Panc1 (cell line): ENCODE measurements at places on chromosomes 6 and 20. TPM values are rescaled to one million over a fixed set of nuclear protein-coding genes. Genes with fewer than 3 reads are reported as not detected.

DNA sequence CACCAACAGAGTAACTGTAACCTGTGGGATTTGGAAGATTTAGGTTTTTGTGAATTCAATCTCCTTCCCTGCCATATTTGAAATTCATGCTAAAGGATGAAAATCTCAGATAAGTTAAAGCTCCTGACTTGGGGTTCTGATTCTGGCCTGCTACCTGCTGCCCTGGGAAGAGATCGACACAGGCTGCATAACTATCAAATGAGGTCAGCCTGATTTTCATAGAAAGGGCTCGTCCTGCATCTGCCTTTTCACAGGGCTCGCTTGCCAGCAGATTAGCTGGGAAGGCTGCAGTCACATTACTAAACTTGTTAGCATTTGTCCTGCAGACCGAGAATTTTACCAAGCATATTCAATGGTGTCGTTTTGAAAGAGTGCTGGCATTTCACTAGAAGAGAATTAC, 14.6 kb downstream of the GCLC start:
- no peak for DNase-seq

DNA sequence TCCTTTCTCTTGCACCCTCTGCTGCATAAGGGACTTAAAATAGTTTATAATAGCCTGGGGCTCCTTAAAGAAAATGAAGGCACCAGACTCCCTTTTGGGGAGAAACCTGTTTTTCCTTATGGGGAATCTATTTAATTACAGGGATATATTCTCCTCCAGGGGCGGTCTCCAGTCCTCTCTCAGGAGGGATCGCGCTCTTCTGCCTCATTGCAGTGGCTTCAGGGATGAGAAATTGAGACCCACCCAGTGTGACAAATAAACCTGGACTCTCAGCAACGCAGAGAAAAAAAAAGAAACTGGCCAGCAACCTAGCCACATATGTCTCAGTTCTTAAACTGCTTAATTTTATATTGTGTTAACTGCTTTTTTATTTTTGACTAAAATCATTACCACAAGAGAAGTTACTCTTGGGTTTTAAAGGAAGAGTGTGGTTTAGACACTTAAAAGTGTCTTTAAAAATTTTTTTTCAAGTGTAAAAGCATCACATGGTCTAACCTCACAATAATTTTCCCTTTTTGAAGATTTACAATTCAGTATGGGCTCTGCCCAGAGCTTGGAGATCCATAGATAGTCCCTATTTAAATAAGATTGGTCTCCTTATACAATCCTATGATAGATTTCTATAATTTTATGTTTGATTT, 11.7 kb upstream of the GOPC start:
- no peak for DNase-seq

- no peak for DNase-seq
These were observed 15.4 kb downstream of the METTL24 start for GRCh38 chr6:110342759-110343158.

GRCh38 chr6:26536571-26537159, 1.5 kb upstream of the HMGN4 start:
- DNase-seq: no peak

DNA sequence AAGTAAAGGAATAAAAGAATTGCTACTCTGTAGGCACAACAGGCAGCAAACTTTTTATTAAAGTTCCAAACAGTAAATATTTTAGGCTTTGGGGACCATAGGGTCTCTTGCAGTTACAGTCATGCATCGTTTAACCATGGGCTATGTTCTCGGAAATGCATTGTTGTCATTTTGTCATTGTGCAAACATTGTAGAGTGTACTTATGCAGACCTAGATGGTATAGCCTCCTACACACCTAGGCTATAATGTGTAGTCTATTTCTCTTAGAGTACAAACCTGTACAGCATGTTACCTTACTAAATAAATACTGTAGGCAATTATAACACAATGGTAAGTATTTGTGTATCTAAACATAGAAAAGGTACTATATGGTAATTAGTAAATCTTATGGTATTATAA, 54.7 kb downstream of the CDS2 start:
- DNase-seq: no peak

GRCh38 chr6:44740566-44741120, 353.1 kb downstream of the CDC5L start:
- DNase-seq: no peak

DNA sequence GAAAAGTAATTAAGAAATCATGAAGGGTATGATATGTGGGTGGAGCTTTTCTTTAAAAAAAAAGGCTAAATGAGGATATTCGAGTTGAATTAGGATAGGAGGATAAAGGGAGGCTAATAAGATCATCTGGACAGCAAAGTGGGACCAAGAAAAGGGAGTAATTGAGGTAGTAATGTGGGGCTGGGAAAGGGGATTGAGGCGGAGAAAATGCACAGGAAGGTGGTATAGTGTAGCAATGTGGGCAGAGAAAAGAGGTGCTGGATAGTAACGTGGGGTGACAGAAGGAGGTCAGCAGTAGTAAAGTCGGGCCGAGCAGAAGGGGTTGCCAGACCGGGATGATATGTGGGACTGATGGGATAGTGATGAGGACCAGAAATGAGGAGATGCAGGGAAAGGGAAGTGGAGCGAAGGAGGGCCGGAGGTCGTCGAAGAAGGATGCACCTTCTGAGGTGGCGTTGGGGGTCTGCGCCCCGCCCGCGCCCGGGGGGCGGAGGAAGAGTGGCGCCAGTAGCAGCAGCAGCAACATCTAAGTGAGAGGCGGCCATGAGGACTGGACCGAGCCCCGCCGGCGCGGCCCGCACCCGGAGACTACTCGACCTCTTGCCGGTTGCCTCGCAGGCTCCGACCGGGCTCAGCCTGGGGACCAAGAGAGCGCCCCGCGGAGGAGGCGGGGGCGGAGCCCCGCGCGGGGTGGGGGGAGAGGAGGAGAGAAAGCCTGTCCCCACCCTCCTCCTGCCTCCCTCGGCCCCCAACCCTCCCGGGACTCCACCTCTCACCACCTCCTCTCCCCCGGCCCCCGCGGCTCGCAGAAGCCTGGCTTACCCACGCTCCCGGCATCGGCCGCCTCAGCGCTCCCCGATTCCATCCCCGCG, 887 bp downstream of the GABBR1 start:
- no peak for DNase-seq

The LPA gene
- 0.21 TPM for total RNA-seq

- no peak for DNase-seq
These were observed 77.1 kb downstream of the STMND1 start for GRCh38 chr6:17178754-17179529.

The TNFRSF6B gene
- not detected for total RNA-seq

The ZNF341 gene
- total RNA-seq: 7.7 TPM

DNA sequence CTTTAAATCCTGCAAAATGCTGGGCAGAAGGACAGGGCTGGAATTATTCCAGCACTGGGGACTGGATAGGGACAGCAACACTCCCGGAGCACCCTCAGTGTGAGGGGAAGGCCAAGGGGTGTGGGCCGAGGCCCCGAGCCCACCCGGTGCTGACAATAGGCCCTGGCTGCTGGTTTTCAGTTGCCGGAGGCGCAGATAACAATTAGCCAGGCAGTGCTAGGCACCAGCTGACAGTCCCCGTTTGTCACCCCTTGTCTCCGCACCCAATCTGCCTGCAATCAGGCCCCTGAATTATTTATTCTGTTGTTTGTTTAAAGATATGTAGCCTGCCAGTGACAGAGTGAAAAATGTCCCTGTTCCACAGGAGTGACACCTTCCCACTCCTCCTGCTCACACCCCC, 120.0 kb downstream of the GRM4 start:
- DNase-seq: no peak

GRCh38 chr6:15763364-15763763, 100.5 kb upstream of the DTNBP1 start:
- no peak for DNase-seq

GRCh38 chr6:7313505-7314165, 636 bp upstream of the SSR1 start:
- no peak for DNase-seq

DNA sequence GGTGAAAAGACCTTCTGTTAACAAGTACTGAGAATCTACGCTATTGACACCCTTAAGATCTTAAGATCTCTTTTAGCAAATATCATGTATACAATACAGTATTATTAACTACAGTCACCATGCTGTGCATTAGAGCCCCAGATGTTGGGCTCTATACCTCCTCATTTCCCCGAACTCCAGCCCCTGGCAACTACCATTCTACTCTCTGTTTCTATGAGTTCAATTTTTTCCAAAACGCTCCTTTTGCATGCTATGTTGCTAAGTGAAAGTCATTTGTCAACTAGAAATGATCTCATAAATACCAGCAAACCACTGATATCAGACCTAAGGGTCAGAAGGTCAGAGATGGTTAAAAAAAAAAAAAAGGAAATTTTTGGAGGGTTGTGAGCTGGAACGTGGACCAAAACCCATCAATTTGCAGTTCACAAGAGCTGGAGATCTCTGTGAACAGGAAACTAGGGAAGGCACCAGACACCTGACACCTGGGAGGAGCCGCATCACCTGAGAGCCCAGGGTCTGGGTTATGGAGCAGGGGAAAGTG, 122.0 kb upstream of the KCNK16 start:
- DNase-seq: no peak

The FAM229B gene
- total RNA-seq: 12.0 TPM

The SYTL3 gene
- total RNA-seq: 1.4 TPM

GRCh38 chr6:21188505-21189223, 404.9 kb upstream of the SOX4 start:
- DNase-seq: no peak

The FAM184A gene
- 8.7 TPM for total RNA-seq

- DNase-seq: no peak
These were observed 175.8 kb downstream of the GMPR start for GRCh38 chr6:16414205-16414604.

DNA sequence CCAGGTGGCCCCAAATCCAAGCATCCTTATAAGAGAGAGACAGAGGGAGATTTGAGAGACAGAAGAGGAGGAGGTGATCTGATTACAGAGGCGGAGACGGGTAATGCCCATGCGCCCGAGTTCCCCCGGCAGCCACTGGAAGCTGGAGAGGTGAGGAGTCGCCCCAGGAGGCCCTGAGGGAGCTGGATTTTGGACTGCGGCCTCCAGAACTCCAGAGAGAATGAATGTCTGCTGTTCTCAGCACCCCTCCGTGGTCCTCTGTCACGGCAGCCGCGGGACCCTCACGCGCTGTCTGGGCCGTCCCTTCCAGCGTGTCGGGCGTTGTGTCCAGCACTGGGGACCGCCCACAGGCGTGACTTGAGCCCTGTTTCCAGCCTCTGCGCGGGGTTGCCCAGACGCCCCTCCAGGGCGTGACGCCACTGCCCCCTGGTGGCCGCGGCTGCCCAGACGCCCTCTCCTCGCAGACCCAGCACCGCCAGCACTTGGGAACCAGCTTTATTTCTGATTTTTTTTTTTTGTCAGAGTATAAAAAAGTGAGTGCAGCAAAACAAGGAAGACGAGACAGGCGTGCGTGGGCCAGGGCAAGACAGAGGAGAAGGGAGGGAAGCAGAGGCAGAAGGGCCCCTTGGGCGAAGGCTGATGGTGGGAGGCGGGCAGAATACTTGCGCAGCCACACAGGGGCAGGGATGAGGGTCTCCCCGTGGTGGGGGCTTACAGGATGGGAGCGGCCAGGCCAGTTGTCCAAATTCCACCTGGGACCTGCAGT, 4.1 kb upstream of the ZNF512B start:
- no peak for DNase-seq

DNA sequence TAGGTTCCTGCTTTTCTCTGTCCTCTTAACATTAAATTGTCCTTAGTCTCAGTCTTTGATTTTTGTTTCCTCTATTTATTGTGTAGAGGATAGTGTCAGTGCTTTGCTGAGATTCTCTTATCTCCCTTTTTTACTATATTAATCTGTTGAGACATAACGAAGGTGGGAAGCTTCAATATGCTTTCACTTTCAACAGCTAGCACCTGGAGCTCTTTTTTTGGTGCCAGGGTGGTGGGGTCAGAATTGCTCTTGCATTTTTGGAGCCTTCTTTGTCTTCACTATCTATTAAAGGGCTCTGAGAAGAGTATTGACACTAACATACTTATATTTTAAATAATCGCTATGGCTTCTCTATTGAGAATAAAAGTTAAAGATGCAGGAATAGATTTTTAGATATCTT, 97.1 kb upstream of the EPHA7 start:
- DNase-seq: no peak

DNA sequence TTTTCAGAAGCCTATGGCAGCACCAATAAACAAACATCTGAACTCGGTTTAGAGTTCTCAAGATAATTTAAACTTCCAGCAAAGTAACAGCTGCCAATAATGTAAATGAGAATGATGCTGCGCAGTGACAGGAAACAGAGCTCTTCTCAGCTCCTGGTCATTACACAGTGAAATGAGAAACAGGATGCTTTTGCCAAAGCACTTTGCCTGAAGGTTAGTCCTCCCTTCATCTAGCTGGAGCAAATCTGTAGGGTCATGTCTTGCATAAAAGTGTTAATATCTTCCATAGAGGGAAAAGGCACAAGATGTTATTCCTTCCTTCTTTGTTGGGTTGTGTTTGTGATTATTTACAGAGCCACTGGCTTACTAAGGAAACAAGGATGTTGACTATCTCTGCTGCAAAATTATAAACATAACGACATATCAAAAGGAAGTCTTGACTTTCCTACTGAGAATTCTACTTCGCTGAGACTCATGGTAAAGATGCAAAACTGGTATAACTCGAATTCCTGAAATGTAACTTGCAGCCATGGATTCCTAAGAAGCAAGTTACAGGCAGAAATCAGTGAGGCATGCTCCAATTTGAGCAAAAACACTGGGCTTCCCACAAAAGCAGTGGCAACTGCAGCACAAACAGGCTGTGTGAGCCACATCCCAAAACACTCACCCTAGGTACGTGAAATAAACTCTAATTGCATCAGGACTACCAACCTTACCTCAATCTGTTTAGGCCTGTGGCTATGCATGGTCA, 102.5 kb upstream of the BEND6 start:
- no peak for DNase-seq

DNA sequence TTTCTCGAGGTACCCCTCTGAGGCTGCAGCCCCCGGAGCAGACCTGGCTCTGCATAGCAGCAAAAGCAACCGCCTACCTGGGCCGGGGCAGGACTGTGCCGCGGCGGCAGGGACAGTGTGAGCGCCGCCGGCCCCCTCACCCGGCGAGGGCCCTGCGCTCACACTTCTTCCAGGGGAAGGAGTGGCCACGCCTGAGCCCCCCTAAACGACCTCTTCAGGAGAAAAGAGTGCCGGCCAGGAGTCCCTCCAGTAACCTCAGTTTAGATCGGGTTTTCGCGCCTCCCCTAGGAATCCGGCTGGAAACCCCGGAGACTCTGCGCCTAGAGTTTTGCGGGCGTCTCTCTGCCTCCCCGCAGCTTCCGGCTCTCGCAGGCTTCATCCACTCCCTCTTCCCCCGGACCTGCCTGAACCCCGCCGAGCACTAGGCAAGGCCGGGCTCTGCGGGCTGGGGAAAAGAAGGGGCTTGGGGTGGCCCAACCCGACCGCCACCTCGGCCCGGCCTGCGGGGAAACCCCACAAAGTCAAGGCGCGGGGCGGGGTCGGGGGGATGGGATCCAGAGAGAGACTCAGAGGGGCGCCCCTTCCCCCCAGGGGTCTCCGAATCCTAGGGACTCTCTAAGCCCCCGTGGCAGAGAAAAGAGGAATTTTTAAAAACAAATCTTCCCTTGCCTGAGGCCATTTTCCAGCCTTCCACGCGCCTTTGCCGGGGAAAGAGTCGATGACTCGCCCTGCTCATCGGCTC, 558 bp downstream of the LINC00237 start:
- no peak for DNase-seq
